ENCODE measurements at places on chromosomes 16 and 17.

- no peak for DNase-seq
Measured at GRCh38 chr17:3592216-3592860, 16.9 kb downstream of the TRPV1 start.

GRCh38 chr17:17351356-17351891 is 48.3 kb downstream of the NT5M start:
- DNase-seq: no peak

DNA sequence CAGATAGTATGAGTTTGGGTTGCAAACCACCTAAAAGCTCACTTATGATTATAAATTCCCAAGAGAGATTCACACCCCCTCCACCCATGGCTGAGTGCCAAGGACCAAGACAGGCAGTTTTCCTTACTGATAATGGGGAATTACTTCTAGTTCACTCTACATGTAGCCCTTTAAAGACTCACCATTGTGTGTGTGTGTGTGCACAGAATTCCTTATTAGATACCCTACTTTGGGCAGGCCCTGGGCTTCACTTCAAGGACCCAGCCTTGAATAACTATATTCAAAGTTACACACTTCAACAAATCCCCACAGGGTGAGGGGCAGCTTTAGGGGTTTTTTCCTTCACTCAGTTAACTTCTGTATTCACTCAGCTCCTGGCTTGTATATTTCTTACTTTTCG is 143.5 kb downstream of the MYO1D start:
- no peak for DNase-seq

- no peak for DNase-seq
Measured at GRCh38 chr17:60563743-60564142, 36.2 kb upstream of the PPM1D start.

Measured in stimulated activated CD8-positive, alpha-beta memory T cell treated with anti-CD3 and anti-CD28 coated beads, Interleukin-15, amount 100 ng/mL, for 4 hours (primary cell).